Uterine smooth muscle cell (primary cell): ENCODE measurements at places on chromosomes 16 and 17. TPM values are rescaled to one million over a fixed set of nuclear protein-coding genes. Genes with fewer than 3 reads are reported as not detected.

The SUMO2 gene
- 116 and 122 TPM in 2 replicates for total RNA-seq

The BMERB1 gene
- total RNA-seq: 27.6 and 39.5 TPM in 2 replicates

The CACNG3 gene
- total RNA-seq: not detected in 2 replicates

The SRCIN1 gene
- total RNA-seq: under 0.01 and 0.12 TPM in 2 replicates

The AOC2 gene
- 0.33 and 0.75 TPM in 2 replicates for total RNA-seq

The LRRC75A gene
- total RNA-seq: 3.3 and 4.7 TPM in 2 replicates

The GRIN2C gene
- total RNA-seq: 0.11 and 0.12 TPM in 2 replicates

The SLC16A11 gene
- total RNA-seq: 0.11 and 0.12 TPM in 2 replicates

The UMOD gene
- total RNA-seq: not detected in 2 replicates

The HSF5 gene
- total RNA-seq: not detected in 2 replicates

The SARM1 gene
- 7.2 and 9.0 TPM in 2 replicates for total RNA-seq

The NR1D1 gene
- 2.9 and 3.3 TPM in 2 replicates for total RNA-seq

The NXPH3 gene
- 0.11 and 0.37 TPM in 2 replicates for total RNA-seq

The TBC1D3D gene
- total RNA-seq: 0.12 and 0.89 TPM in 2 replicates

The ZP2 gene
- total RNA-seq: not detected in 2 replicates

The TOM1L1 gene
- total RNA-seq: 14.9 and 18.0 TPM in 2 replicates

The CCL14 gene
- not detected in 2 replicates for total RNA-seq

The KRTAP9-2 gene
- not detected in 2 replicates for total RNA-seq

The FOXN1 gene
- total RNA-seq: under 0.01 TPM in 1 of 2 replicates, not detected in the other

The CLDN7 gene
- total RNA-seq: 2.1 and 4.5 TPM in 2 replicates

The PTX4 gene
- under 0.01 and 0.11 TPM in 2 replicates for total RNA-seq

The TOB1 gene
- 11.5 and 11.7 TPM in 2 replicates for total RNA-seq

The ACAP1 gene
- total RNA-seq: 2.4 and 5.7 TPM in 2 replicates

The MYH2 gene
- under 0.01 and 0.12 TPM in 2 replicates for total RNA-seq

The NACA2 gene
- total RNA-seq: not detected in 2 replicates

The CYTH1 gene
- total RNA-seq: 9.0 and 10.5 TPM in 2 replicates

The CIBAR2 gene
- total RNA-seq: not detected in 2 replicates

The PRPF8 gene
- total RNA-seq: 112 and 125 TPM in 2 replicates

The SLC43A2 gene
- total RNA-seq: 2.1 and 2.9 TPM in 2 replicates

The SLC35G6 gene
- total RNA-seq: not detected in 2 replicates

The OR3A3 gene
- total RNA-seq: 0.33 TPM in 1 of 2 replicates, not detected in the other
